Common myeloid progenitor, CD34-positive (primary cell): ENCODE measurements at places on chromosomes 13 and 19.
A peak's percentile ranks its signal among the peaks of the same experiment; 100 is the strongest.

GRCh38 chr19:44905437-44906160 is at the start of gene APOE:
APOE (plus strand) TSS chr19:44905796; CDS start chr19:44906625, 829 bp downstream.
- DNase-seq = no peak

- no peak for DNase-seq
These were observed 68.4 kb downstream of the ALOX5AP start for GRCh38 chr13:30803749-30804148.

DNA sequence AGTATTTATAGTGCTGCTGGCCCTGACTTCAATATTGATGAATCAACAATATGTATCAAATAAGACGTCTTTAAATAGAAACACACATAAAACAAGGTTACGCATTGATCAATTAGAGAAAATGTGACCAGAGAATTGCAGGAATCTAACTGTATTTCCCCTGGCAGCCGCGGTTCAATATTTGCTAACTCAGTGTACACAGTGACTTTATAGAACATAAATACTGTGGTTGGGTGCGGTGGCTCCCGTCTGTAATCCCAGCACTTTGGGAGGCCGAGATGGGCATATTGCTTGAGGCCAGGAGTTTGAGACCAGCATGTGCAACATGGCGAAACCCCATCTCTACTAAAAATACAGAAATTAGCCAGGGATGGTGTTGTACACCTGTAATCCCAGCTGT is 22.8 kb upstream of the UPF3A start:
- DNase-seq = no peak

DNA sequence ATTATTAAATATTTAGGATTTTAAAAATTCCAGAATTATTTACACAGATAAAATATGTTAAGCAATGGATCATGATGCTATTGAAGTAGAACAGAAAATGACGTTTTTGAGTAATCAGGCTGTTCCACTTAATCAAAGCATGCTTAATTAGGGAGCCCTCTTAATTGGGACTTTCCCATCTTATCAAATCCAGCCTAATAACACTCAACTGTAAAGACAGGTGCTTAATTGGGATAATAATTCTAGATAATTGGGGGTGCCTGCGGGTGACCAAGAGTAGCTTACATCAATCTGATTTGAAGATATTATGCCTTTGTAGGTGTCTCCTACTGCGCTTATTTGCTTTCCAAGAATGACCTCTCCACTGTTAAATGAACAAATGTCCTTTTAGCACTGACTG is 742.2 kb upstream of the SLITRK6 start:
- no peak for DNase-seq

DNA sequence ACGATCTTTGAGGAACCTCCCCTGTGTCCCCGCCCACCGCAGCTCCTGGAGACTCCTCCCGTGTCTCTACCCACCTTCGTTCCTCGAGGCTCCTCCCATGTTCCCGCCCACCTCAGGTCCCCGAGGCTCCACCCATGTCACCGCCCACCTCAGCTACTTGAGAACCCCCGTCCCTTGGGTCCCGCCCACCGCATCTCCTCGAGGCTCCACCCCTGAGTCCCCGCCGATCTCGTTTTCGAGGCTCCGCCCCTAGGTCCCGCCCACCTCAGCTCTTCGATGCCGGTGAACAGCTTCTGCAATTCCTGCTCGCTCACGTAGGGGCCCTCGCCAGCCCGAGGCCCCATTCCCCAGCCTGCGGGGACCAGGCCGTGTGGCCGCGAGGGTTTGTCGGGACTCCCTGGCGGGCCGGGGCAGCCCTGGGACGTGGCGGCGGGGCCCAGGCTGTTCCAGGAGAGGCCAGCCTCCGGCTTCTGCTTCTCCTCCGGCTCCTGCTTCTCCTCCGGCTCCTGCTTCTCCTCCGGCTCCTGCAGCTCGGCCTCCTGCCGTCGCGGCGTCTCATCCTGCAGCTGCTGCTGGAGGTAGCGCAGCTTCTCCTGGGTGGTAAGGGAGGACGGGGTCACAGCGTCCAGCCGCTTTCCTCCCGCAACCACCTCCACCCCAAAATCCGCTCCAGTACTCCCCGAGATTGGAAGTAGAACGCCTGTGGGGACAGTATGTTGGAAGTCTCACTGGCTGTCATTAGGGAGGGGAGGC is 16.7 kb downstream of the TSKS start:
- DNase-seq = peak; percentile 82
